ENCODE measurements at places on chromosomes 13 and 19.
A peak's percentile ranks its signal among the peaks of the same experiment; 100 is the strongest.

GRCh38 chr19:5624741-5625278 lies 1.9 kb downstream of the SAFB start:
- no peak for DNase-seq

- no peak for DNase-seq
Observed at GRCh38 chr13:24199016-24199415, 38.5 kb downstream of the SPATA13 start.

GRCh38 chr19:13935765-13936510 lies 2.3 kb downstream of the PODNL1 start:
- no peak for DNase-seq

GRCh38 chr19:30799865-30800755 lies 427.9 kb downstream of the ZNF536 start:
- DNase-seq: peak; percentile 18

- DNase-seq: no peak
Observed at GRCh38 chr19:55165952-55166529, 372 bp downstream of the DNAAF3 start.

DNA sequence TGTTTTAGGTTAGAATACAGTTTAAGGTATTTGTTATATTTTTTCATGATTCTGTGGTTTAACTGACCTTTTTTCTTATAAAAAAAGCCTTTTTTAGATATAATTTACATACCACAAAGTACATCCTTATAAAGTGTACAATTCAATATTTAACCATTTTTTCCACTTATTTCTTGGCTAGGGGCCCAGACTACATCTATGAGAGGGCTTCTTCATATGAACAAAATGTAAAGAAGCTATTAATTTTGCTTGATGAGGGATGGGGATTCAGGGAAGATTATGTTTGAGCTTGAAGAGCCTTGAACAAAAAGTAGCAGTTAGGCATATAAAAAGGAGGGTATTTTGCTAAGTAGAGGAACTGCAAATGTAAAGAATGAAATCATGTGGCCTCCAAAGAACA lies 2.2 kb downstream of the CCDC122 start:
- no peak for DNase-seq

DNA sequence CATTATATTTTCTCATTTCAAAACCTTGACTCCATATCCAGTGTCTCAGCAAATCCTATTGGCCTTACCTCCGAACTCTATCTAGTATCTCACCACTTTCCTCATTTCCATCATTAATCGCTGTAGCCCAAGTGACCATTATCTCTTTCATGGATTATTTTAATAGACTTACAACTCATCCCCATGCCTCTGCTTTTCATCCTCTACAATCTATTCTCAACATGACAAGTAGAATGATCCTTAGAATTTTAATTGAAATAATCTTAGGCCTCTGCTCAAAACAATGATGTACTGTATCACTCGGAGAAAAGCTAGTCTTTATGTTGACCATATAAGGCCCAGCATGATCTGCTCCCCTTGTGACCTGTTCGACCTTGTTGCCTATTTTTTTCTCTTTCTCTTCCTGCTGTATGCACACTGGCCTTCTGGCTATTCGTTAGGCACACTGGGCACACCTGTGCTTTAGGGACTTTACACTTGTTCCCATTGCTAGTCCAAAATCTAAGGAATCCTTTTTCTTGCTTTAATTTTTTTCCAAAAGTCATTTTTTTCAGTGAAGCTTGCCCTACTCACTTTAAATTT lies 21.4 kb downstream of the DNAJC15 start:
- no peak for DNase-seq

DNA sequence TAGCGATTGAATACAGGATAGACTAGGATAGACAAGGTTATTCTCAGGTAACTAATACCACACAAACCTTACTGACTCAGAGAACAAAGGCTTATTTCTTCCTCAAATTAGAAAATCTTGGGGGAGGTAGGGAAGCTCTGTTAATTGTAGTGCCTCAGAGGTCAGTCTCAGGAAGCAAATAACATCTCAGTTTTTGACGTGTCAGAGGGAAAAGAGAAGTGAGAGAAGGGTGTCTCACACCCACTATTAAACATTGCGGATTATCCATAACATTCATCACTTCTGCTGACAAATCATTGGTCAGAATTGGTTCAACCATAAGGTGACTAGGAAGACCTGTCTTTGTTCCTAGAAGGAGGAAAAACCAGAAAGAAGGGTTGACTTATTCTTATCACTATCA lies 579.4 kb upstream of the MIR17HG start:
- DNase-seq: no peak

GRCh38 chr13:50082426-50083281 lies 67.4 kb downstream of the KCNRG start:
- DNase-seq: peak; percentile 8

DNA sequence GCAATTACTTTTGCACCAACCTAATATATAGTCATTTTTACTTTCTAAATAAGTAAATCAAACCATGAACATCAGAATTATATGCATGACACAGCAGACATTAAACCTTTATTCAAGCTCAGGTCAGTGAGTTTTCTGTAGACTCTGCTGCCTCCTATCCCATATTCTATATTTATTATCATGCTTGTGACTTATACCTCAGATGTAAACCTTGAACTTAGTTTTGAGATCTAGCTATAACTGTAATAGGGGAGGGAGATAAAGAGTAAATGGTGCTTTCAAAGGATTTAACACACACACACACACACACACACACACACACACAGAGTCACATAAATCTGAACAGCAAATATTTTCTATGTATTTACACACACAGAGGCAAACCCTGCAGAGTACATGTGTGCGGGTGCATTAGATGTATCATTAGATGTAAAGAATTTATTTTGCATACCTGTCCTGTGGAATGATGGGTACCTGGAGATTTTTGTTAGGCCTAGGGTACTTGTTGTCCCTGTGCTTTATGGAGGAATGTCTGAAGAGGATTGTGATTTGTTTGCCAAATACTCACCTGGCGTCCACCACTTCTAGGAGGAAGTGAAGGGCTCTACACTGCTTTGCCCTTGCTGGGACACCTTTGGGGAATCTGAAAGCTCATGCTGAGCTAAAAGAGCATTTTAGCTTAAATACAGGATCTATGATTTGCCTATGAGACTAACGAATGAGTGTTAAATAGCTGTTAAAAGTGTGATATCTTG lies 521.9 kb downstream of the KLF5 start:
- DNase-seq: no peak

GRCh38 chr13:110652764-110653163 lies 37.4 kb downstream of the NAXD start:
- DNase-seq: no peak

GRCh38 chr13:80235166-80235966 lies 105.6 kb downstream of the SPRY2 start:
- no peak for DNase-seq

DNA sequence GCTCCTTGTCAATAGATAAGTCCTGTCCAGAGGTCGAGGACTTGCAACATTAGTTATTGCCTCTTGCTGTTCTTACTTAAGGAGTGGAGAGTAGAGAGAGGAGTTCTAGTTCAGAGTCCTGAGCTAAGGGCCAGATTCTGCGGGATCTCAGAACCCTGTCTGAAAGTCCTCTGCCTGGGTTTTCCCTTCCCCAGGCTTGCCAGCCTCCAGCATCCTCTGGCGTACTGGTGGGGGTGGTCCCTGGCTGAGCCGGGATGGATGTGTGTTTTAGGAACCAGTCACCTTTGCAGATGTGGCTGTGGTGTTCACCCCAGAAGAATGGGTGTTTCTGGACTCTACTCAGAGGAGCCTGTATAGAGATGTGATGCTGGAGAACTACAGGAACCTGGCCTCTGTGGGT lies 26.0 kb downstream of the ZNF333 start:
- no peak for DNase-seq

DNA sequence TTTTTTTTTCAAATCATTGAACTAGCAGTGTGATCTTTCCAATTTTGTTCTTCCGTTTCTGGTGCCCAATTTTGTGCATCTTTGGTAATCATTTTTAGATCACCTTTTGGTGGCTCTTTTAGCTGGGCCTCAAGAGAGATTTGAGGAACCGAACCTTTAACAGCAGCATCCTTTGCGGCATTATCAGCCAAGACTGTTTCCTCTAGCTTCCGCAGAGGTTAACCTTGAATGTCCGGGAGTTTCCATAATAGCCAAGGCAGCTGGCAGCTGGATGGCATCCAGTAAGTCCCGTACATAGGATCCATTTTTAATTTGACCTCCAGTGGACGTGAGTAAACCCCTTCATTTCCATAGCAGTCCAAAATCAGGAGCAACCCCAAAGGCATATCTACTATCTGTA lies 9.6 kb downstream of the IRGC start:
- no peak for DNase-seq

- DNase-seq: no peak
Observed at GRCh38 chr13:31598990-31599389, 140.3 kb upstream of the RXFP2 start.

GRCh38 chr13:73741111-73741510 lies 393.1 kb downstream of the KLF12 start:
- DNase-seq: no peak

DNA sequence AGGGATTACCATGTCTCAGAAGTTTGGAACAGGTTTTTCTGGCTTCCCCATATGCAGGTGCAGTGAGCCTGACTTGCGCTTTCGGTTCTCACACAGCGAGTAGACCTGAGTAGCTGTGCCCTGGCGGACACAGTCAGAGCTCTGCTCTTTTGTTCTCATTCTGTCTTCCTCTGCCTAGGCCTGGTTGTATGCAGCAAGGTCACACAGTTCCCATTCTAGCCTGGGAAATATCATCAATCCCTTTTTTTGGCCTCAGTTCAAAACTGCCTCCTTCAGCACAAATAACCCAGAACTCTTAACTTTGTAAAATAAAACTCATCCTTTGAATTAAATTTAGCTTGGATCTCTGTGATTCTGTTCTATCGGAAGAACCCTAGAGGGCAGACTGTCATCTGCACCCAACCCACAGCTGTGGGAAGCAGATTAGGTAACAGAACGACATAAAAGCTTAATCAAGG lies 10.2 kb downstream of the OXGR1 start:
- DNase-seq: no peak

GRCh38 chr19:14614099-14614412 lies 31.2 kb downstream of the CLEC17A start:
- DNase-seq: no peak

GRCh38 chr19:32233885-32234284 lies 111.5 kb upstream of the ZNF507 start:
- DNase-seq: no peak

DNA sequence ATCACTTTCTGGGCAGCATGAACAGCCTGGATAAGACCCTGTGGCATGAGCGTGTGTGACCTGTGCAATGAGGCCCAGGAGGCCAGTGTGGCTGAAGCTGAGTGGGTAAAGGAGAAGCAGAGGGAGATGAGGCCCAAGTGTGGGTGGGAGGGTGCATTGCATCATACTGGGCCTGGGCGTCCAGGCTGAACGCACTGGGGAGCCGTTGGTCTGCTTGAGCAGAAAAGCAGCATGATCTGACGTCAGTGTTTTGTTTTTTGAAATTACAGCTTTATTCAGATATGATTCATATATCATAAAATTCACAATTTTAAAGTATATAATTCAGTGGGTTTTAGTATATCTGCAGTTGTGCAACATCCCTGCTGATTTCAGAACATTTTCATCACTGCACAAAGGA lies 409.7 kb downstream of the HS6ST3 start:
- DNase-seq: no peak

DNA sequence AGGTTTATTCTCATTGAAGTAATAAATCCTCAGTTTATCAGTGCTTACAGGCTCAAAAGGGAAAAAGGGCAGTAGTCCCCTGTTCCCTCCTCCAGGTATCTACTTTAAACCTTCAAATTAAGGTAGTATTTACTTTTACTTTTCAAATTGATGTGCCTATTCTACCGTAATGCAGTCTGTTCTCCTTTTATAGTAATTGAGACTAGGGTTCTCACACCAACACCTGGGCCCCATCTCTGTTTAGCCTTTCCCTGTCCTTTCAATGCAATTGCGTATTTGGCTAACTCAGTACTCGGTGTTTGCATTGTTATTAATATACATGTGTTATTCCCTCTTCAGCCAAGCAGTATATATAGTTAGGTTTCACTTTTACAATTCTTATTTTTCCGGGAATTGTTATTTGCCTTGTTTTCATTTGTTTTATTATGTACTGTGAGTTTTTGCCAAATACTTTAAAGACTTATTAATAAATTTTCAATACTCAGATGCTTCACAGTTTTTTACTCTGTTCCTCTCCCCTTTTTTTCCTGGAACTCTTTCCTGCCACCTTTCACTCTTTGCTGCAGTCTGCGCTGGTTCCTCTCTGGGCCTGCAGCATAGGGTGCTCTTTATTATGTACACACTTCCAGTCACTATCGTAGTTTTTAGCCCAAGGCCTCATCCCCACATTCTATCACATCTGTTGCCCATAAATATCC lies 30.3 kb downstream of the USPL1 start:
- no peak for DNase-seq

DNA sequence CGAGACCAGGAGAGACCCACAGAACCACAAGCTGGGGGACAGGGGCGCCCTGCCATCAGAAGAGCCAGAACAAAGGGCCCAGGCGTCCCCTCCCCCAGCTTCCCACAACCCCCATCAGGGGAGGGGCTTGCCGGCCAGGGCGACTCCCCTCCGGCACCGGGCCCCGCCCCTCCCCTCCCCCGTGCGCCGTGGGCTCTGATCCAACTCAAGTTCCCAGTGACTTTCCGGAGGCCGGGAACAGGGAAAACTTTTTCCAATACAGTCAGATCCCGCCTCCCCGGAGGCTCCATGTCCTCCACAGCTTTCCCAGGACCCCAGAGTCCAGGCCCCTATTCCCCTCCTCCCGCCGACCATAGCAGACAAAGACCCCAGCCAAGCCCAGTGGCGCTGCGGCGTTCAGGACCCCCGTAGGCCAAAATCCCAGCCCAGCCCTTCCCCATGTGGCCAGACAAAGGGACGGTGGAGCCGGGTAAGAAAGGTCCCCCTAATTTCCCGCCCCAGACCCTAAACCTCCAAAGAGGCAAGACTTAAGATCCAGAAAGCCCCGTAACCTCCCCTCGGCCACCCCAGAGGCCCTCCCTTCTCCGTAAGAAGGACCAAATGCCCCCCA lies 673 bp downstream of the TEAD2 start:
- no peak for DNase-seq

DNA sequence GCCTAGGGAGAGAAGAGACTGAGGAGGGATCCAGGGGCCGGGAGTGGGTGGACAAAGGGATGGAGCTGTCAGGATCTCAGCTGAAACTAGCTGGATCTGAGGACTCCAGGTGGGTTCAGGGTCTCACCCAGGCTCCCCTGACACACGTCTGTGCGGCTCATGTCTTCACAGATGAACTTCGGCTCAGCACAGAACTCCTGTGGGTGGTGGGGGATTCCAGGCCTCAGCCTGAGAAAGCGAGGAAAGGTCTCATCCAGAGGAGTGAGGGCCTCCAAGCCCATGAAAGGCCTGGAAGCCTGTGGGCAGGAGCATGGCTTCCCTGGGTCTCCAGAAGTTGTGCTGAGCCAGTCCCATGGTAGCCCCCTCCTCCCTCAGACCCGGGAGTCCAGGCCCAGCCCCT lies 1.4 kb downstream of the CAPN12 start:
- DNase-seq: no peak

GRCh38 chr13:104580931-104581330 lies 1514.7 kb upstream of the SLC10A2 start:
- DNase-seq: no peak

DNA sequence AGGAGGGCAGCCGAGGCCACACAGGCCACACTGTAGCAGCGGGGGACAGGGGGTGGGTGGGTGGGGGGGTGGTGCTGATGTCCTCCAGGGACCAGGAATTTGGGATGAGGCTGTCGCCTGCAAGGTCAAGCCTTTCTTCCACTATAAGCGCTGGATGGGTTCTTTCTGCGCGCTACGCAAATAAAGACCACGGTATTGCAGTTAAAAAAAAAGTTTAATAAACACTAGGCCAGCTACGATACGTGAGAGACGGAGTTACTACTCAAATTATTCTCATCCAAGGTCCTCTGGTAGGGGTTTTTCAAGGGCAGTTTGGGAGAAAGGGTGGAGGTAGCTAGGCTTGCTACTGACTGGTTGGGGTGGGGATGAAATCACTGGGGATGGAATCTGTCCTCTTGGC lies 508 bp upstream of the ZNF44 start:
- no peak for DNase-seq

All from hypothalamus (tissue), 51 donors.